ENCODE measurements at places on chromosomes 7 and 10.
A peak's percentile ranks its signal among the peaks of the same experiment; 100 is the strongest.

DNA sequence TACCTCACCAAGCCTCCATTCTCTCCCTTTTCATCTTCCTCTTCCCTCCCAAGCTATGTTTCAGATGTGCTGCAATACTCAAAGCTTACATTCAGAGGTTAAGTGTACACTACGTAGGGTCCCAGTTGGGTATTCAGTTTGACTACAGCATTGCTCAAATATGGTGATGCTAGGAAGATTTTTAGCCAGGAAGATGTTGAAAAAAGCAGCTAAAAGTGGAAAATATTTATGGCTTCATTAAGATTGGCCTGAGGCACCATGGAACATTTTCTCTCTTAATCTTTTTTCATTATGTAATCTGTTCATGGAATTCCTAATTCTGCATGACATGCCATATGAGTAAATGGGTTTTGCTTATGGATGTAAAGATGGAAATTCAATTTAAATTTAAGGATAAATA lies 72.0 kb upstream of the ABCB5 start:
- no peak for DNase-seq

- DNase-seq = no peak
Observed at GRCh38 chr10:106925191-106925590, 239.3 kb downstream of the SORCS1 start.

GRCh38 chr10:86218160-86218559 lies 148.4 kb downstream of the GRID1 start:
- no peak for DNase-seq

- no peak for DNase-seq
Observed at GRCh38 chr7:115707258-115708012, 323.1 kb downstream of the TFEC start.

- peak; percentile 61 for DNase-seq
Observed at GRCh38 chr10:8245131-8245813, 190.8 kb downstream of the GATA3 start.

DNA sequence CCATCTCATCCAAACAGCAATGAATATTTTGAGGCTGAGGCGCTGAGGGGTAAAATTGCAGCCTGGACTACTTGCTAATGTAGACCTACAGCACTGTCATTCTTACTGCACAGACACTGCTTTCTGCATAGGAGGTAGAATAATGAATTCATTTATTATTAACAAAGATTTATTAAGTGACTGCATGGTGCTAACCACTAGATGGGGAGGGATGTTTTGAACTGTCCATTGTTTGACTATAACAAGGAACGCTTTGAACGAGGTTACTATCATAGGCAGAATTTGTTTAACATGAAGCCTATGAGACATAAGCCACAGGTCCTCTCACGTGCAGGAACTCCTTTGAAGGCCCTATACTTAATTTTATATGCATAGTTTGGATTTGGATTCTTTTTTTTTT lies 143.8 kb downstream of the CFTR start:
- DNase-seq = no peak

- no peak for DNase-seq
Observed at GRCh38 chr7:19269301-19269700, 124.1 kb upstream of the FERD3L start.

- no peak for DNase-seq
Observed at GRCh38 chr10:28095791-28096378, 97.0 kb upstream of the ODAD2 start.

DNA sequence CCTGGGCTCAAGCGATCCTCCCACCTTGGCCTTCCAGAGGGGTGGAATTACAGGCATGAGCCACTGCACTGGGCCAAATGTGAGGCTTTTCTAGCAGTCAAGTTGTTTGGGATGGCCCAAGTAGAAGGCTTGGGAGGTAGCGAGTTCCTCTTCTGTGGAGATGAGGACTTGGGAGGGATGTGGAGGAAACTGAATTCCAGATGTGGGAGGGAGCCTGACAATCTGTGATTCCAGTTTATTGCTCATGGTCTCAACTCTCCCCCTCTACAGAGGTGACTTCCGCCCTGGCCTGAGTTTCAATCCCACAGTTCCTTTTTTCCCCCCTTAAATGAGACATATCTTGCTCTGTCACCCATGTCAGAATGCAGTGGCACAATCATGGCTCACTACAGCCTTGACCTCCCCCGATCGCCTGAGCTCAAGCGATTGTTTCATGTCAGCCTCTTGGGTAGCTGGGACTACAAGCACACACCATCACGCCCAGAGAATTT lies 3.4 kb downstream of the STYXL1 start:
- DNase-seq = no peak

- no peak for DNase-seq
Observed at GRCh38 chr7:113796557-113796956, 122.3 kb downstream of the PPP1R3A start.

GRCh38 chr7:35605760-35606159 lies 89.2 kb downstream of the HERPUD2 start:
- no peak for DNase-seq

GRCh38 chr10:43943119-43943817 lies 294.6 kb upstream of the ZNF32 start:
- DNase-seq = no peak

DNA sequence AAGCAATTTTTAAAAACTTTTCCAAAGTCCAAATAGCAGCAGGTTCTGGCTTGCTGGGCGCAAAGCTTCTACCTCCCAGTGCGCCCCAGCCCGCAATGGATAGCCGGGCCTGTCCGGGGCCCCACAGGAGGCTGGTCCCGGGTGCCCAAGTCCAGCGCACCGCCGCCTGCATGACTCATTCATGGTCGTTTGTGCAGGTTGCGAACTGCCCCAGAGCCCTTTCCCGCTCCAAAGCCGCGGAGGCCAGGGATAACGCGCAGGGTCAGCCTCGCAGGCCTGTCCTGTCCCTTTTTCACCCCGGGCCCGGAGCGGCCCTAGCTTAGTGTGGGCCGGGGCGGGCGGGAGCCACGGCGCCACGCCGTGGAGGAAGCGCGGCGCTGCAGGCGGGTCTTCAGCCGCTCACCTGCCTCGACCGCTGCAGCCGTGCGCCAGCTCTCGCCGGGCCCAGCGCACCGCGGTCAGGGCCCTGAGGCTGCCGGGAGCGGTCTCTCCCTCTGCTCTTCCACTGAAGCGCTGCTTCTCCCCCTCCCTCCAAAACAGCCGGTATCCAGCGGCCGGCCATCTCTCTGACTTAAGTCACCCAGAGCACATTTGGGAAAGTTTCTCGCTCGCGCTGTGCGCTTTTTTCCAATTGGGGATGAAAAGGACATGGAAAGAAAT lies 1.7 kb upstream of the EGR2 start:
- peak; percentile 72 for DNase-seq

DNA sequence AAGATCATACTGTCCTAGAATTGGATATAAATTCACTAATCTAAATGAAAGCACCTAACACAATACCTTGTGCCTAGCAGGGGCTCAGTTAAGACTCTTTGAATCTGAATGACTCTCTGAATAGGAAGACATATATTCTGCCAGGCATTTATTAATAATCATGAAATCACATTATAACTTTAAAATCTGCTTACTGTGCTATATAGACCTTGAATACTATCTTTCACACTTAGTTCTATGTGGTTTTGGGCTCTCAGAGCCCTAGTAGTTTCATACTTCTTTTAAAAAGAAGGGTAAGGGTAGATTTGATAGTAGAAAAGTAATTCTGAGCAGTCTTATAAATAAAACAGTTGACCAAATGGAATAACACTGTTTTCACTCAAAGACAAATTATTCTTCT lies 10.2 kb downstream of the UBN2 start:
- DNase-seq = no peak

DNA sequence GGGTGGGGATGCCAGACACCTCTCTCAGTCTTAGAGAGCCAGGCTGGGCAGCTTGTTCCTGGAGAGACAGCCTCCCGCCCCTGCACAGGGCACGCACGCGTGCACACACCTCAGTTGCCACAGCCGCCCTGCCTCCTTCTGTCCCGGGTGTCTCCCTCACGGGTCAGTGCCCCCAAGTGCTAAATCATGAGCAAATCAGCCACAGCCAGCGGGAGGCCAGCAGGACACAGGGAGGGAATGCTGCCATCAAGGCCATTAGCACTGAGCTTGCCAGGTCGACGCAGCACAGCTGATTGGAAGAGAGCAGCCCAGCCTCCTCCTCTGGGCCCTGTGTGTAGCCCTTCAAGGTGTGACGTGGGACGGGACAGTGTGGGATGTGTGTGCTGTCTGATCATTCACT lies 130.4 kb downstream of the CDH23 start:
- DNase-seq = no peak

DNA sequence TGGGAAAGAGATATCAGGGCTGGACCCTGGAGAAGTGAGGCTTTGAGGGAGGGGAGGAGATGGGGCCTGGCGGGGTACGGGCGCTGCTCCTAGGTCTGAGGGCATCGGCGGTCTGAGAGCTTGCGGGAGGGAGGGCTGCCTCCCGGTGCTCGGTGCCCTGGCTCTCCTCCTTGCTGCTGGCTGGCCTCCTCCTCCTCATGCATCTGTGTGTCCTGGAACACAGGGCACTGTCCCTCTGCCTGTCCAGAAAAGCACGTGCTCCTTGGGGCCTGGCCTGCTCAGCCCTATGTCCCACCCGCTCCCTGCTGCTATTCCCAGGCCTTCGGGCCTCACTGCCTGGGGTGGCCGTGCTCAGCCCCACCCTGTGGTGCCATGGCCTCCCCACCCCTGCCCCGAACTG lies 166.9 kb downstream of the RNF216 start:
- no peak for DNase-seq
